ENCODE measurements at places on chromosomes 1 and 21. TPM values are rescaled to one million over a fixed set of nuclear protein-coding genes. Genes with fewer than 3 reads are reported as not detected.

YY1AP1 gene
- 54.5 TPM for total RNA-seq

DNA sequence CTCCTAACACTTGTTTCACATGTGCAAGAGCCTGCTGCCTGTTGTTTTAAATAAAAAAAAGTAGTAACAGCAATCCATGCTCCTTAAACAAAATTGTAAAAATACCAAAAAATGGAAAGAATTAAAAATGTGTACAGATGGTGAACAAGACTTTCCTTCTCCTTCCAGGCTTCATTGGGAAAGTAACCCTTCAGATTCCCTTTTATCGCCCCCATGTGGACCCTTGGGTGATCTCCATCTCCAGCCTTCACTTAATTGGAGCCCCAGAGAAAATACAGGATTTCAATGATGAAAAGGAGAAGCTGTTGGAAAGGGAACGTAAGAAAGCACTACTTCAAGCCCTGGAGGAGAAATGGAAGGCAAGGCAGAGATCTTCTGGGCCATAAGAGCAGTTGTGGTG, 14.2 kb downstream of the VPS13D start:
- no peak for DNase-seq

DNA sequence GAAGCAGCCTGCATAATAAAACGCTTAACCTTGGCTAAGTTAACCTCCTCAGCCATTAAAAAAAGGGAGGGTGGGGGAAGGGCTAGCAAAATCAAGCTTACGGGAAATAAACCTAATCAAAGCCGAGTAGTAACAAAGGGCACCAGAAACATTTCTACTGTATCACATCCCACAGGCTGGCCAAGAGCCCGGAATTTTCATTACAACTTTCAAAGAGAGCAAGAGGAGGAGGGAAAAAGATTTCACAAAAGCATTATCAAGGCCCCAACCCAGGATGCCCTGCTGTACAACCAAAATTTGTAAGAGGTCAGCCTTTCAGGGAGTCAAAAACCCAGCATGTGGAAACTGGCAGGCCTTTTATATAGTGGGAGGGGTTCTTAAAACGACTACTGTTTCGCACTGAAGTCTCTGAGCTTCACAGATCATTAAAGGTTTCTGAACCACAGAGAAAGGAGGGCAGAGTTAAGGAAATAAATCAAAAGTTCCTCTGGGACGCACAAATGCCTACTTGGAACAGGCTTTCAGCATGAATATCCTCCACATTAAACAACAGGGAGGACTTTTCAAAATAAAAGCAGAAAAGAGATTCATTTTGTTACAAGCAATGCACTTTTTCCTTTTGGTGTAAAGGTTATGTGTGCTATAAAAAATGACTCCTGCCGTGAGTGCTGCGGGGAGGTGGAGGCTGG, 90.4 kb downstream of the SLC45A1 start:
- DNase-seq: no peak

DNA sequence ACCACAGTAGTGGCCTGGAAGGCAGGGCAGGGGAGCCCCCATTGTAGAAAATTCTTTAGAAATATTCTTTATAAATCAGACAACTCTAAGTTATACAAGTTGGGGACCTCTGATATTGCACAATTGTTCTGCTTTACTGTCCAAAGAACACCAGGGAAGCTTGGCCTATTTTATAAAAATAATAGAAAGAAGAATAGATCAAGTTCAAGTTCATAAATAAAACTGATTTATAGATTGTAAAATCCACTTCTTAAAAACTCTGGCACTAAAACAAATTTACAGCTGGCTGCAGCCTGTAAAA, 55.0 kb upstream of the GALNT2 start:
- no peak for DNase-seq

CLCA4 gene
- not detected for total RNA-seq

DNA sequence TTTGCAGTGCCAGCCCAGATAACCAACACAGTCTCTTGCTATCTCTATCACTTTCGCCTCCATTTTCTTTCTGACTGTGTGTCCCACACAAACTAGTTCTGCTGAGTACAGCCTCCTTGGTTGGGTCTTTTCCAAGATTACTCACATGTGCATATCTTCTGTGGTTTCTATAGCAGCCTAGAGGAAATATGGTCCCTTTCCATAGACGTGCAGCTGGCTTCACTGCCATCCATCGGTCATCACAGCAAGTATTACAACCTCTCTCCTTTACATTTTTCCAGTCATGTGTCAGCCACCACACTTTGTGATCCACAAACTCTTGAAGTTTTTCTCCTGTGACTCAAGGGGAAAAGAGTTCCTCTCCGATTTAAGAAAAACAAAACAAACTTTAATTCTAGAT, 893.4 kb upstream of the ADGRL4 start:
- DNase-seq: no peak

C1QB gene
- total RNA-seq: not detected

TNFRSF14 gene
- 0.61 TPM for total RNA-seq

APOBEC4 gene
- not detected for total RNA-seq

FMO3 gene
- not detected for total RNA-seq

CEP350 gene
- total RNA-seq: 50.1 TPM

GRCh38 chr1:12285496-12286143, 55.8 kb downstream of the VPS13D start:
- DNase-seq: no peak

GRCh38 chr1:14148526-14148925, 448.5 kb downstream of the PRDM2 start:
- DNase-seq: no peak

DNA sequence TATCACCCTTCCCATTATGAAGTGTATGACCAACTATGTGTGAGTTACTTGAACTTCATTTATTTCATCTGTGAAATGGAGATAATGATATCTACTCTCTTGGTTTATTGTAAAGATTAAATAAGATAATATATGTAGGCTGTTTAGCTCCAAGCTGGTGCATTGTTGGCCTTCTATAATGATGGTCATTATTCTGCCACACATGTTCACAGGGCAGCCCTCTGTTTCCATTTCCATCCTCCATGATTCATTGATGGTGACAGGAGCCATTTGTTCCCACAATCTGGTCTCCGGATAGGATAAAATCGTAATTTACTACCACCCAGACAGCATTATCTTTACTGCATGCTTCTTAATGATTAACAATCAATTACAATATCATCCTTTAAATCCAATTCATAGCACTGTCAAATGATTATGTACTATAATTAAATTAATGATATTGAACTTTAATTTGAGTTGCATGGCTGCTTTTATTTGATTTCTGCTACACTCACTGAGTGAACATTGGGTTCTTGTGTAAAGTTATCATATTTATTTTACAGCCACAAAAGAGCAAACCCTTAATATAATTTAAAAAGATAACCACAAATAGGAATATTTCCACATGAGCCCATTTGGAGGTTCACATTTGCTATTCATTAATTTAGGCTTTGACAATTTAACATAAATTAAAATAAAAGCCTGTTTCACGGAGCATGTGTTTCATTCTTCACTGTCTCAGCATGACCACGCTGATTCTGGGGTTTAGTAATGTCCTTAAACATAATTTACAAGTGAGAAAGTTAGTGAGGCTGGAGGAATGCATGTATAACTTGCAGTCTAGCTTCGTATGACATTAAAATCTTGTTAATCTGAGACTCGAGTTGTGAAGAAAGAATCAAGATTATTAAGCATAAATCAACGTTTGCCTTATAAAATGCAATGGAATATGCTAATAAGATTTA, 596.4 kb upstream of the ZRANB2 start:
- DNase-seq: no peak

DNA sequence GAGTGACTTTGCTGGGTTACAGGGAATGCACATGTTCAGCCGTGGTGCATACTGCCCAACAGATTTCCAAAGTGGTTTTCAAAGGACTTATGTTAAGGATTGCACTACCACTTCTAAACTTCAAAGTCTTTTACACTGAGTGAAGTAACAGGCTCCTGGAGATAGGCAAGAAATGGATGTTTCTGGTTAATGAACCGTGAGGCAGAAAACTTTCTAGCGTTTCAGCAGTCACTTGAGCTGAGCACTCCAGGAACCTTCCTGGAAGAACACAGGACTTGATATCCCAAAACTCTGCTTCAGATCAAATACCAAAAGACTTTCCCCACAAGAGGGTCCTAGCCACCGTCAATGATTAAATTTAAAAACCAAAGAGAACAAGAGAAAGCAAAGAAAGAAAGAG, 74.3 kb upstream of the ATP1A1 start:
- no peak for DNase-seq

DNA sequence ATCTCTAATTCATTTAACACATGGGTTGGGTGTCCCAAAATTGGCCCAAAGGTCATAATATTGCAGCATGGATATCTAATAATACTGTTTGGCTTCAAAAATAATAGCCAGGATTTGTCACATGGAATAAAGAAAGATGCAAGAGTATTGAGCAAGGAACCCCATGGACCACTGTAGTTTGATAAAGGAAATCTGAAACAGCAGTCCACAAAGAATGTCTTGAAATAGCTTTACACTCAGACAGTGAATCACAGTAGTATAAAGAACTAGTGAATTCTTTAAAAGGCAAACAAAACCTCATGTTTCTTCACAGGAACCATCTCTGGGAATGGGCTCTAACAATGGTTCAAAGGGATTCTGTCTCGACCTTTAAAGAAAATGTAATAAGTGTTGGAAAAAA, 576.1 kb upstream of the ZRANB2 start:
- no peak for DNase-seq

IL19 gene
- not detected for total RNA-seq

- DNase-seq: no peak
These were observed 32.0 kb downstream of the PTAFR start for GRCh38 chr1:28144203-28145135.

ISG15 gene
- total RNA-seq: 22.3 TPM

PDPN gene
- total RNA-seq: 47.4 TPM

DNA sequence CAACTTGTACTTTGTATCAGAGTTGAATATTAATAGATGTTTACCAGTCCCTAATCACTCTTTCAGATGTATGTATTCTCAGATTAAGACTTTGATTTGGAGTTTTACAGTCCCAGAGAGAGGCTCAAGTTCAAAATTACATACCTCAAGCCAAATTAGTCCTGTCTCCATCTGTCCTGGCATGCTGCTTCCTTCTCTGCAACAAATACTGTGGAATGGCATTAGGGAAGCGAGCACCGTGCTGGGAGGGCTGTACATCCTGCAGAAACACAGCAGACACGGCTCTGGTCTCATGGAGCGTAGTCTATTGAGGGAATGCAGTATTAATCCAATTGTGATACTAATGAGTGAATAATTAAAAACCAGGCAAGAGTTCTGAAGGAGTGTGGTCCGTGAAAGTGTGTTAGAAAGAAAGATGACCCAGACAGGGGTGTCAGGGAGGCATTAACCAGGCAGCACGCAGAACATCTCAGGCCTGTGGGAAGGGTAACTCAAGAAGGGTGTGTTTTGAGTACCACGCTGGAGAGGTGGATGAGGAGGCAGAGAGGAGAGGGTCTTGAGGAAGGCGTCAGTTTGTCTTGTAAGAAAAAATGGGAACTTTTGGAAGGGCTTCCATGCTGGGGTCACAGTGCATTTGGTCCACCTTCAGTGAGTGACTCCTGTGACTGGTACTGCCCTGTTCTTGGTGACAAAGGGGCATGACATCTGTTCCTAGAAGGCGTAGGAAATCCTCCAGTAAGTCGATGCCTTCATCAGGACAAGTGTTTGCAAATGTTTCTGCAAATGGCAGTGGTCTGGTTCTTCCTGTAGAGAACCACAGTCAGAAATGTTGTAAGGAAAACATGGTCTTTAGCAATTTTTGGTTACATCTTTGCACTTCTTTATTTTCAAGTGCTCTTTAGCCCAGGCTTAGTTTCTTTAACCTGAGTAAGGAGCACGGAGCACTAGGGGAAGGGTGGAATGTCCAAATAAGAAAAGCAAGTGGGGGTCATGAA, 1.6 kb downstream of the RAB4A start:
- DNase-seq: no peak

MYBPH gene
- total RNA-seq: not detected

TCHHL1 gene
- total RNA-seq: not detected

- no peak for DNase-seq
These were observed 8.2 kb downstream of the ZNF692 start for GRCh38 chr1:248850536-248851251.

HENMT1 gene
- total RNA-seq: 8.0 TPM

DNA sequence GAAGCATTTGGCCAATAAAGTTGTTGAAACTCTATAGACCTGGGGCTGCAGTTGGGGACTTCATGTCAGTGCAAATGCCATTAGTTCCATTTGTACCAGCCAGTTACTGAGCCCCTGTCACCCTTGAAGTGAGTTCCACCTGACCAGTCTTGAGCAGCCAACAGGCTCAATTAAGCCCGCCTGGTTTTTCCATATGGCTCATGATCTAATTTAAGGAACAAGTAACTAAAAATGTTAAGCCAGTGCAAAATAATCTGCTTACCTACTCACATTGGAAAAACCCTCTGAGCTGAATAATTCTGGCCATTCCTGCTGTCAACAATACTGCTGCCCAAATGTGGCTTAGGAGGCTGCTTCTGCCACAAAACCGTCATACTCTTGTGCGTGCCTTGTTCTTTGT, 21.6 kb downstream of the NSUN4 start:
- DNase-seq: no peak

DNA sequence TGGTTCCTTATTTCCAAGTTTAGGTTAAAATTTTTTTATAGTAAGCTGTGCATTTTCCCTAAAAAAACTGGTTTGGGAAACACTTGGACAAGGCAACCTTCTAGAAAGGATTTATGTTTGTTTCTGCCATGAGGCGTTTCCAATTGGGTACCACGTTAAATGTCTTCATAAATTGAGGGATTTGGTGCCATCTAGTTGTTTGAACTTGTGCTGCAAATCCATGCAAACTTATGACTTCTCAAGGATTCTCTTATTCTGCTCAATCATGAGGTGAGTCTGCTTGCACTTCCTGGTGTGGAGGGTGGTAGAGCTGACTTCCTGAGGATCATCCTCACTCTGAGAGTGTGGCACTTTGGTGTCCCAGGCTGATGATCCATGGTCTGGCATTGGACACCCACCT, 123.3 kb downstream of the PCNX2 start:
- no peak for DNase-seq

DNA sequence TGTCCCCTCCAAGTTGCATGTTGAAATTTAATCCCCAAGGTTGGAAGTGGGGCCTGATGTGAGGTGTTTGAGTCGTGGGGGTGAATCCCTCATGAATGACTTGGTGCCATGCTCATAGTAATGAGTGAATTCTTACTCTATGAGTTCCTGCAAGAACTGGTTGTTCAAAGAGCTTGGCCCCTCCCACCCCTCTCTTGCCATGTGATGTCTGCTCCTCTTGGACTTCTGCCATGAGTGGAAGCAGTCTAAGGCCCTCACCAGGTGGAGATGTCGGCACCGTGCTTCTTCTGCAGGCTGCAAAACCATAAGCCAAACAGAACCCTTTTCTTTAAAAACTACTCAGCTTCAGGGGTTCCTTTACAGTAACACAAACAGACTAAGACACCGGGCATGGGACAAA, 14.3 kb downstream of the G0S2 start:
- no peak for DNase-seq

DNA sequence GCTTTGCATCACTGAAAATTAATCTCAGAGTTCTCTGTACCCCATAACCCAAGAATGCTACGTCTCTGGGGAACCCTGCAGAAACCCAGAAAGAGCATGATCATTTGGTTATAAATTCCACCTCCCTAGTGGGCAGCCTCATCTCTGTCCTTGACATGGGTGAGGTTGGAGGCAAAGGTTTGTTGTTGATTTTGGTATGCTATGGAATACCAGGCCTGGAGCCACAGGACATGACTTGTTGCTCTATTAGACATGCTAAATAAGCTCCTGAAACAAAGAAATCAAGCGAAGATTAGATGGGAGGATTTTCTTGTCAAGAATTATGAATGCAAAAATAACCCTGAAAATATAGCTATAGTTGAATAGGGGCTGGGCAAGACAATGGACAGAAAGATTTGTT, 197.4 kb upstream of the CAMK1G start:
- DNase-seq: no peak
